ENCODE measurements at places on chromosomes 1 and 21. TPM values are rescaled to one million over a fixed set of nuclear protein-coding genes. Genes with fewer than 3 reads are reported as not detected.

SPRR2E gene
- not detected for total RNA-seq

GPR161 gene
- total RNA-seq, result 0.44 TPM

GBP7 gene
- total RNA-seq, result 0.28 TPM

OR10J1 gene
- not detected for total RNA-seq

SHISA4 gene
- total RNA-seq, result 0.54 TPM

A3GALT2 gene
- total RNA-seq, result not detected

SLC9C2 gene
- total RNA-seq, result not detected

ZNF648 gene
- not detected for total RNA-seq

COL9A2 gene
- 8.3 TPM for total RNA-seq

SPAG17 gene
- total RNA-seq, result not detected

SEMA4A gene
- 14.5 TPM for total RNA-seq

CKS1B gene
- 149 TPM for total RNA-seq

SUSD4 gene
- 0.21 TPM for total RNA-seq

NUAK2 gene
- total RNA-seq, result 1.9 TPM

VAV3 gene
- 4.5 TPM for total RNA-seq

SHE gene
- not detected for total RNA-seq

B3GALT2 gene
- 0.99 TPM for total RNA-seq

LY9 gene
- total RNA-seq, result 1.3 TPM

FHAD1 gene
- not detected for total RNA-seq

MFSD2A gene
- total RNA-seq, result 7.0 TPM

IL20 gene
- total RNA-seq, result not detected

HES2 gene
- not detected for total RNA-seq

CLCA1 gene
- total RNA-seq, result not detected

DCDC2B gene
- not detected for total RNA-seq

CD101 gene
- 1.4 TPM for total RNA-seq

UBL4B gene
- total RNA-seq, result not detected

ADAMTS5 gene
- total RNA-seq, result not detected

MRPS6 gene
- total RNA-seq, result 82.9 TPM

PTPN14 gene
- 0.32 TPM for total RNA-seq

NUDT4B gene
- 0.84 TPM for total RNA-seq
